ENCODE measurements at places on chromosomes 3 and 15.

- no peak for DNase-seq
Measured at GRCh38 chr3:81585056-81585455, 176.4 kb downstream of the GBE1 start.

- peak; percentile 21 for DNase-seq
Measured at GRCh38 chr3:28376424-28376823, 27.8 kb upstream of the AZI2 start.

- no peak for DNase-seq
Measured at GRCh38 chr15:69165637-69166025, 5.2 kb downstream of the GLCE start.

- DNase-seq: no peak
Measured at GRCh38 chr15:78168608-78169007, 19.4 kb downstream of the IDH3A start.

GRCh38 chr3:128487813-128488635 lies 5.0 kb downstream of the GATA2 start:
- peak; percentile 80 for DNase-seq

- no peak for DNase-seq
Measured at GRCh38 chr3:134313847-134314587, 60.2 kb downstream of the AMOTL2 start.

GRCh38 chr3:8663177-8664061 lies 18.8 kb upstream of the SSUH2 start:
- DNase-seq: peak; percentile 23

DNA sequence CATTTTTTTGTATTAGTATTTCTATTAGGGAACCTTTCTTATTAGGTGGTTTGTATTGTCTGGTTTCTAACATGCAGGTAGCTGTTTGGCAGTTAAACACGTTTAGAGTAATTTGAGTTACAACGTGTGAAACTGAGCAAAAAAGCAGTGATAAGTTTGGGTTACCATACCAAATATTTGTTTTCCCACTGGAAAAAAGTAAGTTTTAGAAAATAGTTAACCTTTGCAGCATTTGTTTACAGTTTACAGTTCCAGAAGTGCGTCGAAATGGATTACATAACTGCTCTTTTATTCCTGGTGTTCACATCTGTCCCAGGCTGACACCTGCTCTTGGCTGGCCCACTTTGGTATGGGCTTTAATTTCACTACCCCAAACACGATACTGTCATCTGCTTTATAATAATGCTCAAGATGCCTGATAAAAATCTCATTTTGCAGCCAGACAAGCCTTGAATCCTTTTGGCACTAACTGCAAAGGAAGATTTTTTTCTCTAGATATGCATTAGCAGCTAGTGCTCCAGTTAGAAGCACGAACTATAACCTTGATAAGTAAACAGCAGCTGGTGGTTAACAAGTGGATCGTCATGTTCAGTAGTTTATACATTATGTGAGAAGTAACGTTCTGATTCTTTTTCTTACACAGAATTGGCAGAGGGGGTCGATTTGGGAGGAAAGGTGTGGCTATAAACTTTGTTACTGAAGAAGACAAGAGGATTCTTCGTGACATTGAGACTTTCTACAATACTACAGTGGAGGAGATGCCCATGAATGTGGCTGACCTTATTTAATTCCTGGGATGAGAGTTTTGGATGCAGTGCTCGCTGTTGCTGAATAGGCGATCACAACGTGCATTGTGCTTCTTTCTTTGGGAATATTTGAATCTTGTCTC lies 5.3 kb downstream of the EIF4A2 start:
- no peak for DNase-seq

DNA sequence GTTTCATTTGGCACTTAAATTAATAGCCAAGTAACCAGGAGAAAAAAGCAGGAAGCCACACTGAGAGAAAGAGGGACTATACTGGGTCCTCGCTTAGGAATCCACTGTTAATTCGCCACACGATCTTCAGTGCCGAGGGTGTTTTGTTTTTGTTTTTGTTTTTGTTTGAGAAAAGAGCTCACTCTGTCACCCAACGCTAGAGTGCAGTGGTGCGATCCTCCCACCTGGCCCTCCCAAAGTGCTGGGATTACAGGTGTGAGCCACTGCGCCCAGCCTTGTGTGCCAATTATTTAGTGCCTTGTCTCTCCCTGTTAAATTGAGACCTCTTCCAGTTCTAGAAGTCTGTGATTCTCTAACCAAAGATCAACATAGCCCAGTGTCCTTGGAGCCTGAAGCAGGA lies 53.8 kb upstream of the TPM1 start:
- no peak for DNase-seq

DNA sequence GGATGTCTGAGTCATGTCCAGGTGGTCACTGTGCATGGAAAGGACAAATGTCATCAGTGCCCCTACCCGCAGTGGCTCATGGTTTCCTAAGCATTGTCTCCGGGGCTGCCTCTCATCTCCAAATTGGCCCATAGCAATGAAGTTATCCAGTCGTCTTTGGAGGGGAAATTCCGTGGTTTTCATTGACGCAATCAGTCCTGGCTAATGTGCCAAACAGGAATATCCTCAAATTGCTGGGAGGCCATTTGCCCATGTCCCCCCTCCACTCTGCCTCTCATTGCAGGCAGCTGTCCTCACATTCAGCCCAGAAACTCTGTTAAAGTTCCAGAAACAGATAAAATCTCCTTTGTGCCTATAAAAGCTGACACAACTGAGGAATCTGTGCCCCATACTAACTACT lies 81.6 kb downstream of the MCTP2 start:
- no peak for DNase-seq

GRCh38 chr3:23611737-23612295 lies 193.9 kb upstream of the UBE2E1 start:
- peak; percentile 29 for DNase-seq

GRCh38 chr3:16066545-16066944 lies 107.9 kb upstream of the GALNT15 start:
- DNase-seq: no peak

DNA sequence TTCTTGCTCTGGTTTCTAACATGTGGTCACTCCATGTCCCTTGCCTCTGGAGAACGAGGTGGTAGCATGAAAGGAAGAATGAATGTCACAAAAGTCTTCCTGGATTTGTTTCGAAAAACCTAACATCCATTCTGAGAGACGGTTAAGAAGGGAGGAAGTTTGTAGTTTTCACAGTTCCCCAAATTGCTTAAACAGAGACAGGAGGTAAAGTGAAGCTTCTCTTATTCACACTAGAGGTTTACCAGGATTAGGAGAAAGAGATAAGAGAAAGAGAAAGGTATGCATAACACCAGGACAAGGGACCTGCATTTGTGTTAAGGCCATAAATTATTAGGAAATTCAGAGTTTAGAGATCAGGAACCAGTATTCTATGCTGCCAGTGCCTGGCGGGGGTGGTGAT lies 228.1 kb downstream of the CPNE4 start:
- no peak for DNase-seq
